ENCODE measurements at places on chromosomes 7 and 10.

- no peak for DNase-seq
Observed at GRCh38 chr7:140604760-140605159, 35.9 kb downstream of the DENND2A start.

DNA sequence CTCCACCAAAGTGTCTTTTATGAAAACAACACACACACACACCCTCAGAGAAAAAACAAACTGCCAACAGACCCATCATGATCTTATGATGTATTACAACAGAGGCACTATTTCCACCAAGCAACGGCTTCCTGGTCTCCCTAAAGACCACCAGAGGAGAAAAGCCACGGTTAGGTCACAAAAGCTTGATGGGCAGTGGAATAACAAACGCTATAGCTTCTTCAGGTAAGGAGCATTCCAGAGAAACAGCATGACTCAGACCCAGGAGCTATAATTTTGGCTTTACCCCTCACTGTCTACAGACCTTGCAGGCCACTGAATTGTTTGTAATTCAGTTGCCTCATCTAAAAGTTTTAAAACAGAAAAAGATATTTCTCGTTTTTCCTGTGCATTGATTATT is 105.7 kb upstream of the GPR141 start:
- no peak for DNase-seq

- no peak for DNase-seq
Observed at GRCh38 chr10:69911613-69912528, 110.2 kb downstream of the COL13A1 start.

- DNase-seq = no peak
Observed at GRCh38 chr10:114749510-114749909, 72.1 kb upstream of the FHIP2A start.

DNA sequence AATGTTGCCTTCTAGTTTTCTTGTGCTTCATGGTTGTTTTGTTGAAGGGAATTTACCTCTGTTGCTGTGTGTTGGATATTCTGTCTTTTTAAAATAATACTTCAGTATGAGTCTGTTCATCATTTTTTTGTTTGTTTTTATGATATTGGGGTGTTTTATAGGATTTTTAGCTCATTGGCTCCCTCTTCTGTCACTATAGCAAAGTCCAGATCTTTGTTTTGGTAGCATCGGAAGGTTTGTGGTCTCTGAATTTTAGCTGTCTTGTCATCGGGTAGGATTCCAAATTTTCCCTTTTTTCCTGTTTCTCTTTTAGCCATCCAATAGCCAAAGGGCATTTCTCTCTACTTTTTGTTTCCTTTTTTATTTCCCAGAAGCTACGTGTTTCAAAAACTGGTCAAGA is 91.4 kb downstream of the EXOC4 start:
- DNase-seq = no peak

DNA sequence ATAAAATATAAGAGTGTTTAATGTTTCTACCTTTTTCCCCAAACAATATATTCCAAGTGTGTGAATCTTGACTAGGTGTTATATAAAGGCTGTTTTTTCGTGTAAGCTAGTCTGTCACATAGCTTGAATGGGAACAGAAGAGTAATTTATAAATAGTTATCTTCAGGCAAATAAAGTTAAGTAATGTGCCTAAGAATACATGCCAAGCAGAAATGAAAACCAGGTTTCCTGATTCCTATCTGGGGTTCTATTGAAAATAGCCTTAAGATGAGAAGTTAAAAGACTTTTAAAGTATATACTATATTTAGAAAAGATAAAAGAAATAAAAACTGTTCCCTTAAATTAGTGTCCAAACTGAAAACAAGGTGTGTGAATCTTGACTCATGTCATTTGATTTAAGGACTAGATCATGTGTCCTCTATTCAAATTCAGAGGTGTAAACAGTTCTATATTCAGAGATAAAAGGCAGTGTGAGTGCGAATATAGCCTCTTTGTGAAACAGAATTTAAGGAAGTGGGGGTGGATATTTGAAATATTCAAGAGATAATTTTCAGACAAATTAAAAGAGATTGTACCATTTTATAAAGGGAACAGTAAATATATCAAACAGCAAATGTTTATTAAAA is 247.5 kb downstream of the THSD7A start:
- no peak for DNase-seq

DNA sequence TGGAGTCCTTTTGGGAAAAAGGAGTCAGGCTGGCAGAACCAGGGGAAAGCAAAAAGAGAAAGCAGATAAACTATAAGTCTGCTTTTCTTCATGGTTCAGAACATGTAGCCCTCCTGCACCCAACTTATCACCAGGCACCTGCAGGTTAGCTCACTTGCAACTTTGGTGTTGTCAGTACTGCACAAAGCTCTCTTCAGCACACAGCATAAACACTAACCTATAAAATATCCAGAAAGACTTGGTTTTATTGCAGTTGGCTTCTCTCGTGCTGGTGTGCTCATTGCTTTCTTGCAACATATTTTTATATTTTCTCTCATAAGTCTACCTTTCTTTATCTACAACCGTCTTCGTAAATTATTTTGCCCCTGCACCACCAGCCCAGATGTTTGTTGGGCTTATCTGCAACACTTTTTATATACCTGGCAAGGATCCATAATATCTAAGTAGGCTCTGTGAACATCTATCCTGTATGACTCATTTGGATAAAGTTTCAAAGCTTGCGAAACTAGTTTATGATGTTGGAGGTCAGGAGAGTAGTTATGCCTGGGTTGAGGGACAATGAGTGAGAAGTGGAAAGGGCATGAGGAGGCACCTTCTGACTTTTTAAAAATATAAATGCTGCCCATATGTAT is 164.6 kb downstream of the ANKRD30A start:
- DNase-seq = no peak

DNA sequence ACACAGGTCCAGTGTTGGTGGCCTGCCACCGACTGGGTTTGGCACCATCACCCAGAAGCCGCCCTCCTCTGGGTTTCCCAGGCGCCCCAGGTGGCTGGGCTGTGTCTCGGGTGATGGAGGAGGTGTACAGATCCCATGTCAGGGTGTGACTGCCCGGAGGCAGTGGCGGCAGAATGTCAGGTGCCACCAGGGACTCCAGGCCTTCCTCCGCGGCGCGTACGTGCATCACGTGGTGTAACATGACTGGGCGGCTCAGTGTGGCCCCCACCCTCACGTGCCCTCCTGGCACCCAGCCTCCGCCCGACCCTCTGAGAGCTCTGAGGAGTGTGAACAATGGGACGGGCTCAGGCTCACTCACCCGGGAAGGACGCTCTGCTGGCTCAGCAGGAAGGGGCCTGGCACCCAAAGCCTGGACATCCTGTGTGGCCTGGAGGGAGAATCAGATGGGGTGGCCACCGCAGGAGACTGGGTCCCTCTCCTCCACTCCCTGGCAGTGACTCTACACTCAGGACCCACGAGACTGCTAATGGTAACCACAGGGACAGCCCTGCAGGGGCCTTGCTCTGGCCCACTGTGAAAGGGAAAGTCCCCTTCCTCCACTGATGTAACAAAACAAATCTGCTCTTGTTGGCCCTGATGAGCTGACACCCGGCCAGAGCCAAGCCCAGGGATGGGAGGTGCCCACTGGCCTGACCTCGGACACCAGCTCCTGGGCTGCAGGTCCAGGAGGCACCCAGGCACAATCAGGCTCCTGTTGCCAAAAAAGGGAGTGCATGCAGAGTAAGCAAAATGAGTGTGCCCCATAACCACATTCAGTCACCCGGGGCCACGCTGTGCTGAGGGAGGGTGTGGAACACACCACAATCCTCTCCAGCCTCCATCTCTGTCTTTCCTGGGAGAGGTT is 164.8 kb downstream of the PRKAG2 start:
- no peak for DNase-seq

DNA sequence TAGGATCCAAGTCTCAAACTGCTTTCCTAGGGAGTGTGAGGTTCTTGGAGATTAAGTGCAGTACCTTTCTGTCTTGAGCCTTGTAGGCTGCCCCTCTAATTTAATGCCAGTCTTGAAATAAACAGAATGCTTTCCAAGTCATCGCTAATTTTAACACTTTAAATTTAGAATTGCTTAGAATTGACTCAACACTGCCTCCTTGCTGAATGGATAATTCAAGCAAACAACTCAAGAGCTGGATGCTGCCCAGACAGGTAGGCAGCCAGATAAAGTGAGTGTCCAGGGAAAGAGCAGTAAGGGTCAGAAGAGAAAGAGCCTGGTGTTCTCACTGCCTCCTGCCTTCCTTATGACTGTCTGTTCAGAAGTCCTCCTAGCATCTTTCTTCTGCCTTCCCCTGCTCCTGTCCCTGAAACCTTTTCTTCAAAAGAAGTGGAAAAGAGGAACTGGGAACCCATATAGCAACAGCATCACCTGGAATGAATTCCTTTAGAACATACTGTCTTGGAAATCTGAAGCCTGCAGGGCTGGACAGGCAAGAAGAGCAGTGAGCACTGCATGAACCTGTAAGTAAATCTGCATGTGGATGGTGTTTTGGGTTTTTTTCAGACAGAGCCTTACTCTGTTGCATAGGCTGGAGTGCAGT is 3.1 kb upstream of the GOT1 start:
- no peak for DNase-seq

GRCh38 chr10:69914398-69915214 is 112.9 kb downstream of the COL13A1 start:
- peak; percentile 64 for DNase-seq

GRCh38 chr10:45468079-45468478 is 94.1 kb downstream of the ALOX5 start:
- DNase-seq = no peak

DNA sequence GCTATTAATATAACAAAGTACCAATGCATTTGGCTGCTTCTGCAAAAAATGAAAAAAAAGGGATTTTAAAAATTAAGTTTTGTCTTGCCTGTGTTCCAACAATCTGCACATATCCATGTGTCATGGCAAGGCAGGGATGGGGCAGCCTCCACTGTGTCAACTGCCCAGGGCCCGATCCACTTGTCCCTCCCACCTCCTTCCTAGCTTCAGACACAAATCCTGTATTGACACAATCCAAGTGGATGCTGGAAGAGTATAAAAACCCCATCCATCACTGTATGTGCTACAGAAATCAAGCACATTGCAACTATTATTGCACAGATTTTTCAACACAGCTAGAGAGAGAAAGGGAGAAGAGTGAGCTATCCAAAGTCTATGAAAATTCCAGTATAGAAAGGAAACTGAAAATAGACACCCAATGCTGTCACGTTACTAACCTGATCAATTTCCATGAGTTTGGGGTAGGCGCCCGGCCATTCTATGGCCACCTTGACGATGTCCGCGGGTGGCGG is 106.4 kb downstream of the ELMO1 start:
- DNase-seq = no peak

DNA sequence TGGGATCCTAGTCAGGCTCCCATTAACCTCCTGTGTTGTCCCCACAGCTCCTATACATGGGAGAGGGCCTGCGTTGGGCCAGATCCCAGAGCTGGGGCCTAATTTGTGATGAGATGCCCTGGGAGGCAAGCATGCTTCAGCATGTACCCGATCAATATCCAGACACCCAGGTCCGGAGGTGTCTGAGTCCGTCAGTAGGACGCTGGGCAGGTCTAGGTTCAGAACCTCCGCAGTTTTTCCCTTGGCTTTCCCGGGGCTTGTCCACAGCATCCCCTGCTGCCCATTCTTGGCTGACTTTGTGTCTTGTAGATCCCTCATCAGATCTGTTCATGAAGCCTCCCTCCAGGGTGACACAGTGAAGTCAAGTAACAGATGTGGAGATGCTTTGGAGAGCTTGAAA is 32.7 kb upstream of the RBAK start:
- no peak for DNase-seq

GRCh38 chr10:91635401-91636400 is 2.8 kb upstream of the PPP1R3C start:
- peak; percentile 52 for DNase-seq

DNA sequence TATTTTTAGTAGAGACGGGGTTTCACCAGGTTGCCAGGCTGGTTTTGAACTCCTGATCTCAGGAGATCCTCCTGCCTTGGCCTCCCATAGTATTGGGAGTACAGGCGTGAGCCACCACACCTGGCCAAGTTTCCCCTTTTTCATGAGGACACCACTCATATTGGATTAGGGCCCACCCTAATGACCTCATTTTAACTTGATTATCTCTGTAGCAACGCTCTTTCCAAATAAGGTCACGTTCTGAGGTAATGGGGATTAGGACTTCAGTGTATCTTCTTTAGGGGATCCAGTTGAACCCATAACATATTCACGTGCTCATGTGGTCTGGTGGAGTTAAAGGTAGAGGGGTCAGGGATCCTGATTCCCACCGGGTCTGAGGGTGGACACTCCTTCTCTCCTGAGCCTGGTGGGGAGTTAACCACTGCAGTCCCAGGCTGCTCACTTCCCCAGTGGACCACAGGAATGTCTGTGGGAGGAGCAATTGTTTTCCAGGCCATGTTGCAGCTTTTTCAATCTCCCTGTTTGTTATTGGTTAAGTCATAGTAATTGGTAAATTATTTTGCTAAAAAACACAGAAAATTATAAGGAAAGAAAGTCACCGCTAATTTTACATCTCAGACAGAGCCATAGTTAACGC is 130.5 kb downstream of the GRK5 start:
- DNase-seq = peak; percentile 40

DNA sequence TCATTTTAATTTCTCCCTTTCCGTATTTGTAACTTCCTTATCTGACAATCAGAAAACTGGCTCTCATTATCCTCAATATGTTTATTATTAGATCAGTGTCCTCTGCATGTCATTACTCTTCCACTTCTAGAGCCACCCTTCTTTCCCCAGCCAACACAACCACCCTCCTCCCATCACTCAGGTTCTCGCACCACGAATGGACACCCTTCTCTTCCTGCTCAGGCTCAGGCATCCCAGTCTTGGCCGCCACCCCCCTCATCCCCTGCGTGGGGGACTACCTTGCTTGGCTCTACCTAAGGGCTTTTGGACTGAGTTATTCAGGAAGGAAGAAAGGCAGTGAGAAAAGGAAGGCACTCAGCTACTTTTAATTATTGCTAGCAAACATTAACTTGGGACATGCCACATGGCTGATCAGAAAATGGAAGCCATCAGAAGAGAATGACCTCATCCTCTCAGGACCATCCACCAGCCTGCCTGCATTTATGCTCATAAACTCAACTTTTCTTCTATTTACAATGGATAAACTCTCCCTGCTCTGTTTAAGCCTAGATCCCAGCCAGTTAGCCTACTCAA is 199.9 kb upstream of the PLXNA4 start:
- DNase-seq = no peak

DNA sequence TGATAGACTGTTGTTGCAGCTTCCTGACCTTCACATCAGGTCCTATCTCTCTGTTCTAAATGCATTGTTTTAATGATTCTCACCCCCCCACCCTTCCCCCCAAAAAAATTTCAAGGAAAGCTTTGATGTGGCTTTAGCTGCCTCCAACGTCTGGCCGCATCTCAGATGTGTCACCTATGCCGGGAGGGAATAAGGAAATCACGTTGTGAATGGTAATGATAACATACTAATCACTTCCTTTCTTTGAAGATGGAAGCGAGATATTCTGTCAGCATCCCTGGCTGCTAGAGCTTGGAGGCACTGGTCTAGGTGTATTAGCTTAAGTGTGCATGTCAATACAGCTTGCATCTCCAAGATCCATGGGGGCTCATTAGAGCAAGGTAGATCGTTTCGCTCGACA is 89.6 kb downstream of the VTI1A start:
- DNase-seq = no peak

GRCh38 chr7:39761449-39761848 is 138.1 kb downstream of the RALA start:
- no peak for DNase-seq

- DNase-seq = no peak
Observed at GRCh38 chr7:100397315-100398081, 24.2 kb downstream of the PILRA start.

Data from HuH-7 (cell line).